ENCODE measurements at places on chromosomes 6 and 20.
A peak's percentile ranks its signal among the peaks of the same experiment; 100 is the strongest.

DNA sequence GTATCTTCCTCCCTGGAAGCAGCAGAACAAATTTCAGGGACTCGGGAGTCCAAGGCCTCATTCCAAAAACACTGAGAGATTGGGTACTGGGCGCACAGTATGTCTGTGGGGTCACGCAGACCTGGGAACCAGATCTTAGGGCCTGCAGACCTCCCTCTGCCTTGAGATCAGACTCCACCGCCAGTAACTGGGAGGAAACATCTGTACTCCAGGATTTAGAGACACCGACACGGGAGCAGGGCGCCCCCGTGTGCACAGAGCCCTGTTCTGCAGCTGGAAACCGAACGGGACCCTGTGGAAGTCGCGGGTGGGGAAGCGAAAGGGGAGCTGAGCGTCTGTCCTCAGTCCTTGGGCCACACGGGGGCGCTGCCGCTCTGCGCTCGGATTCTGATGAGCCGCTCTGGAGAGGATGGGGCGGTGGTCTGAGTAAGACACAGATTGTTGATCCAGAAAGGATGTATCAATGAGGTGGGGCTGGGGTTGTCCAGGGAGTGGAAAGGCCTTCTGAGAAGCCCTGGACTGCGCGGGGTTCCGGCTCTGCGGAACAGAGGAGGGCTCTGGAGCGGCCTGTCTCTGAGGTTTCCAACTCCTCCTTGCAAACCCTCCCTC is 35.7 kb upstream of the HLA-E start:
- peak; percentile 75 for DNase-seq

- no peak for DNase-seq
Observed at GRCh38 chr20:48770700-48771442, 56.9 kb downstream of the PREX1 start.

DNA sequence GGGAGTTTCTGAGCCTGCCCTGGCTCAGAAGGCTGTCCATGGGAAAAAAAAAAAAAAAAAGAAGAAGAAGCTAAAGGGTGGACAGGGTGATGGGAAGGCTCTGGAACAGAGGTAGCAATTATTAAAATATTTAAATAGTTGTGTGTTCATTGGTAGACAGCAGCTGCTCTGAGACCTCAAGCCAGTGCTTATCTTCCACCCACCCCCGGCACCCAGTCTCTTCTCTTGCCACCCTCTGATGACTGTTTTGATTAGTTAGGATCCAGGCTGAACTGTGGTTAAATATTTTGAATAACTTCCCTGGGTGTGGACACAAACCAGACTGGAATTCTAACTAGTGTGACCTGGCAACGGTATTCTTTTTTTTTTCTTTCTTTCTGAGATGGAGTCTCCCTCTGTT is 16.9 kb upstream of the SRSF3 start:
- no peak for DNase-seq

DNA sequence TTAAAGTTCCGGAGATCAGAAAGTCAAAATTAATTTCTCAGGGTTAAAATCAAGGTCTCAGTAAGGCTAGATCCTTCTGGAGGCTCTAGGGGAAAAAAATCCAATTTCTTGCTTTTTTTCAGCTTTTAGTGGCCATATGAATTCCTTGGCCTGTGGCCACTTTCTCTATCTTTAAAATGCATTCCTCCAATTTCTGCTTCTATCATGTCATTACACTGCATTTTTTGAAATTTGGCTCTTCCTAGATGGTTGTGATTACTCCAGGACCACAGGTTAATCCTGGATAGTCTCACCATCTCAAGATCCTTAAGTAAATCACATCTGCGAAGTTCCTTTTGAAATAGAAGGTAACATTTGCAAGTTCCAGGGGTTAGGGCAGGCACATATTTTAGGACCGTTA is 1294.9 kb upstream of the CITED2 start:
- no peak for DNase-seq

GRCh38 chr6:89242574-89243330 is 25.6 kb upstream of the GABRR1 start:
- no peak for DNase-seq

DNA sequence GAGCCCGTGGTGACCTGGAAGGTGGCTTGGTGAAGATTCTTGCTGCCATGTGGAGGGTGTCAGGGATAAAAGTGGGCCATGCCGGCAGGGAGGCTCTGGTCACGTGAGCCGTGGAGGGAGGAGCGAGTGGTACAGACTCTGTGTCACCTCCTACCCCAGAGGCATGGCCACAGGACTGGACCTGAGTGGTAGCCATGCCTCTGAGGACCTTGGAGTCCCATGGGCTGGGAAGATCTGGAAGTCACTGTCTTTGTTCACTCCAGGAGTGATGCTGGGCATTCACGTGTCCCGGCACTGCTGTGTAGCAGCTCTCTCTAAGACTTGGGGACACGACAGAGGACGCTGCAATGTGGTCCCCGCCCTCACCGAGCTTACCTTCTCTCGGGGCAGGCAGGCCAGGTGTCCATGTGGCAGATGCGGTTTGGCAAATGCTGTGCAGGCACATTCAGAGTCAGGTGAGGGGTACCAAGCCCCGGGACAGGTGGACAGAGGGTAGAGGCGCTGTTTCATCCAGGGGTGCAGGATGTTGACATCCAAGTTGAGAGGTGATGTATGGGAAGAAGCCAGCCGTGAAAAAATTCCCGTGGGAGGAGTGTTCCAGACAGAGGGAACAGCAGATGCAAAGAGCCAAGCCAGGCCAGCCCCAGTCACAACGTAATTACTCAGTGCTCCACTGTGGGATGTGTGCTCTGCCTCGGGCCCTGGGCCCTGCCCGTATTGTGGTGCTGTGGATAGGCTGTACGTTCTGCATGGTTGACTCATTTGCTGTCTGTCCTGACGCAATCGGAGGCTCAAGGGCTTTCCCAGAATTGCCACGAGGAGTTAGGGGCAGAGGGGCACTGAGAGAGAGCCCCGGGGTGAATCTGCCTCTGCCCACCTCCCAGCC is 307.8 kb downstream of the TAF4 start:
- peak; percentile 11 for DNase-seq

DNA sequence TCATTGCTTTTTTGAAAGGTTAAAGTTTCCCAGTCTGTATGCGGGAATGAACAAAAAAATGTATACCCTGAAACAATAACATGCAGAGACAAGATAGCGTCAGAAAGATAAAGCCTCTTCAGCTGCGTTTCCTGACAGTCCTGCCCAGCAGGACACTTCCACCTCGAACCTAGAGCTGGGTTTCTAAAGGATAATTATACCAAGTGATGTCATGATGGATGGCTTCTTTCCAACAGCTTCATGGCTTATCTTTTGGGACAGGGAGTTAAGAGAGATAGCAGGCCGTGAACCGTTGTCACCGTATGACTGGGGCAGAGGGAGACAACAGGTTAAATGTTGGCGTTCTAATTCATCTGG is 267.6 kb upstream of the SGK1 start:
- DNase-seq: no peak

GRCh38 chr6:164928728-164929407 is 380.5 kb downstream of the C6orf118 start:
- DNase-seq: no peak

DNA sequence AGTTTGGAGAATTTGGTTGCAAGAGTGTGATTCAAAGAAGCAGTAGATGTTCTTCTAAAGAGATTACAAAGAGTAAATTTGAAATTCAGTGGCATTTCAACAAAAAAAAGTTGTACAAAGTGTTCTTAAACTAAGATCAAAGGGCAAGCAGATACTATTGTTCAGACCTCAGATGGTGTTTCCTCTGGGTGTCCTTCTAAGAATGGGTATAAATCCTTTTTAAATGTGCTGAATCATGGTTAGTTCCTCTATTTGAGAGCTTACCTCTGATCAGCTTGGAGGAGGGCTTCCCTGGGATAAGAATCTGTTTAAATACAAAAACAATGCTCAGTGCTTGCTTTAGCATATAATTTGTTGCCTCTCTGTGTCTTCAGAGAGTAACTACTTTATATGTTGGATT is 6.3 kb downstream of the BMP6 start:
- DNase-seq: no peak

GRCh38 chr6:4853349-4853748 is 77.1 kb downstream of the CDYL start:
- no peak for DNase-seq

DNA sequence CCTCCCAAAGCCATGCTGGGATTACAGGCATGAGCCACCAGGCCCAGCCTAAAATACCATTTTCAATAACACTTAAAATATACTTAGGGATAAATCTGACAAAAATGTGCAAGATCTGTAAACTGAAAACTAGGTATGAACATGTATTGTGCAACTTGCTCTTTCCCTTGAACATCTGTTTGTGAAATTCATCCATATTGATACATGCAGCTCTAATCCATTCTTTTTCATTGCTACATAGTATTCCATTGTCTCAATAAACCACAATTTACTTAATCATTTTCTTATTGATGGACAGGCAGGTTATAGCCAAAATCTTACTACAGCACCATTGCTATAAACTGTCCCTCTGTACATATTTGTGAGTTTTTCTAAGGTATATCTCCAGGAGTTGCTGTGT is 4.7 kb upstream of the SLC22A16 start:
- no peak for DNase-seq

DNA sequence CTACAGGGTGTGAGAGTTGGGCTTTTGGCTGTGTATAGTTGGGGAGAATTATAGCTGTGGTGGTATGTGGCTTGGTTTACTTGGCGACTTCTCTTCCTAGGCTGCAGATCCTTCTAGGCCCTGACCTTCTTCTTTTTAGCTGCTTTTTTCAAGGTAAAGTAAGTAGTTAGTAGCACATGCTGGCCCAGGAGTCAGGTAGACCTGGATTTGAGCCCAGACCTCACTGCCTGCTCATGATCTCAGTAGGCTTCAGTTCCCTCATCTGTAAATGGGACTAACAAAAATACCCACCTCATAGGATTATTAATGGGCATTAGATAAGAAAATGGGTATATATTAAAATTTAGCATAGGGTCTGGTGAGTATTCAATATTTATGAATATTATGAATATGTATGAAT is 17.4 kb upstream of the TMEM217 start:
- no peak for DNase-seq

GRCh38 chr20:32631933-32632460 is 41.7 kb downstream of the C20orf203 start:
- DNase-seq: no peak

DNA sequence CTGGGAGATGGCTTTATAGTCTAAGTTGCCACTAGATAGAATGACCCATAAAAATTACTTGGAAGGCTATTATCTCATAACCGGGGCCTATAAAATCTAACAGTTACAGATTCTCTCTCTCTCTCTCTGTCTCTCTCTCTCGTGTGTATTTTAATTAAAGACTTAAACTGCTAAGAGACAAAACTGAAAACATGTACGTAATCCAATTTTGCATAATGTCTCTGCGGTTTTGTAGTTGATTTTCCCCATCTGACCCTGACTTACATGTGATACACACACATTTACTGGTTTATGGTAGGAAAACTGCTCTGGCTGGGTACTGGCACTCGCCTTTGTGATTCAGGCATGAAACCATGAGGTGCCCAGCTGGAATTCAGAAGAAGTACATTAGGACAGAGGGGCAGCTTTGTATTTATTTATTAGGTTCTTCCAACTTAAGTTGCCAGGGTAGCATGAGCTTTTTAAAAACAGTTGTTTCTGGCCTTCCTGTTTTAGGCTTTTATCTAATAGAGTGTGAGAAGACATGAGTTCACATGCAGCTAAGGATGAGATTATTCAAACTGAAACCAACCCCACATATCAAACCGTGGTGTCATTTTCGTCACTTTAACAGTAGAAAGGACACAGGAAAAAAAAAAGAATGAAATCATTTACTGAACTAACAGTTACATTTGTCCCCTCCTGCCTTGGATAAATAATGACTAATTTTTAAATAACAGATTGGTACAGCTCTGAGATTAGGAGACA is 182.5 kb downstream of the GMPR start:
- no peak for DNase-seq

- DNase-seq: no peak
Observed at GRCh38 chr20:13493143-13493542, 145.6 kb downstream of the TASP1 start.

DNA sequence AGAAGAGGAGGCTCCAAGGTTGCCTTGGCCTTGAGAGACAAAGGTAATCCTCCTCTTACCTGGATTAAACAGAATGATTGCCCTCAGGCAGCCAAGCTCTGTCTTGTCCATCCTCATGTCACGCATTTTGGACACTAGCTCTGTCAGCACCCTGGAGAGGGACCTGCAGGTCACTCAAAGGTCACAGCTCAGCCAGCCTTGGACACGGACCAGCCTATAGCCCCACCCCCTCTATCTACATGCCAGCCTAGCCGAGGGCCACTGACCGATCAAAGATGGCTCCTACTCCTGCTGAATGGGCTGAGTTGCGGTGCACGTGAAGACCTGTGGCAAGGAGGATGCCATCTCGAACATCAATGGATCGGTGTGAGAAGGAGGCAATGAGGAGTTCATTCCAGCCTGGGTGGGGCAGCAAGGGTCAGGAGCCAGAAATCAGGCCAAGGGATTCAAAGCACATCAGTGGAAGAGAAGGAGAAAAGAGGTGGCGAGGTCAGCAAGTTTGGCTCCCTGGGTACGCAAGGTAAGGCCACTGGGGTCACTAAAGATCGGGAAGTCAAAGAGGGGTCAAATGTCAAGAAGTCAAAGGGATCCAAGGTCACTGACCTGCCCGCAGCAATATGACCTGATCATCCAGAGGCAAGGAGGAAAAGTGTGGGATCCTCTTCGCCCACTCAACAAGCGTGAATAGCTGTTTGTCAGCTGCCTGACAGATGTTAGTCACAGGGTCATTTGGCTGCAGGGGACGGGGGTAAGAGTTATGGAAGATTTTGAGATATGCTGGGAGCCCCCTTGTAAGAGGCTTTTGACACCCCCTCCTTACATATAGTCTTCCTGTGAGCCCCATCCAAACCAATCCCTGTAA is 3.3 kb upstream of the COL11A2 start:
- DNase-seq: peak; percentile 81

DNA sequence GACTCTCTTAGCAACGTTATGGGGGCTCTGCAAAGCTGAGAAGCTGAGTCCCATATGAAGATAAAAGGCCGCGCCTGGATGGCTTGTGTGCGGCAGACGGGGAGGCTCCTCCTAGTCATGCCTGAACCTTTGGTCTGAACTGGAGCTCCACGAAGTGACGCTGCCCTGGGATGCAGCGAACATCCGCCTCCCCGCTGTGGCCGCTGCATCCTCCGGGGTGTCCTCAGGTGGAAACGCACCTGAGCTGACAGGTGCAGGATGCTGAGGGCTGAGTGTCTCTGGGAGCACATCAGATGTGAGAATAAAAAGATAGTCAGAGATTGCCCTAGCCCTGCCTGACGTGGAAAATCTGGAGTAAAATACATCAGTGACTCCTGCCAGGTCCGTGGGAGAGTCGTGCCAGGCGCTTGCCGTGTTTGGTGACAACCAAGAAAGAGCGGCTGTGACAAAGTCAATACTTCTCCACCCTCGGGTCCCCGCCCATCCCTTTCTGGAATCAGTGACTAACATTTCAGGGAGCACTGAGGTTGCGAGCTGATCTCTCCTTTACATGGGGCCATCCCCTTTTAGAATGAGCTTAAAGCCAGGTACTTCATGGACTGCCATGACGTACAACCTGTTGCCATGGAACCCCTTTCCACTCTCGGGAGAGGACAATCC is 162.8 kb upstream of the AFDN start:
- DNase-seq: no peak

- no peak for DNase-seq
Observed at GRCh38 chr20:35283441-35284266, 918 bp downstream of the EIF6 start.

All from right lobe of liver (tissue), 6 donors.